ENCODE measurements at places on chromosomes 7 and 10.

DNA sequence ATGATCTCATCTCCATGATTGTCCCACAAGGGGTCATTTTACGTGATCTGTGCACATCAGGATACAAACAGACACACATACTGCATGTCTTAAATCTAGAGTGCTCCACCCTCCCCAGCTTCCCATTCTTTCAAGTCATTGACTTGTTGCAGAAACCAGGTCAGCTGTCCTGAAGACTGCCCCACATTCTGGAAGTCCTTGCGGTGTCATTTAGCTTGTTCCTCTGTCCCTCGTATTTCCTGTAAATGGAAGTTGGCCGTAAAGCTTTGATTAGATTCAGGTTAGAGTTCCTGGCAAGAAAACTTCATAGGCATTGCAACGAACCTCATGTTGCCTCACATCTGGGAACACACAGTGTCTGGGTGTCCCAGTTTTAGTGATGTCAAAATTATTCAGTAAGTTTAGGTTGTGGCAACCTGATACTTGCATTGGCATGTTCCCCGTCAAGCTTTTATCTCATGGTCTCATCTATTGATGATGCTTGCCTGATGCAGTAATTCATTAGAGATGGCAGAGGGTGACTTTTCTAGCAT lies 417.4 kb upstream of the GALNT17 start:
- no peak for DNase-seq

- DNase-seq, result no peak
These were observed 33.5 kb upstream of the CPN1 start for GRCh38 chr10:100114976-100115770.

GRCh38 chr10:126701526-126701925 lies 31.0 kb upstream of the C10orf90 start:
- no peak for DNase-seq

DNA sequence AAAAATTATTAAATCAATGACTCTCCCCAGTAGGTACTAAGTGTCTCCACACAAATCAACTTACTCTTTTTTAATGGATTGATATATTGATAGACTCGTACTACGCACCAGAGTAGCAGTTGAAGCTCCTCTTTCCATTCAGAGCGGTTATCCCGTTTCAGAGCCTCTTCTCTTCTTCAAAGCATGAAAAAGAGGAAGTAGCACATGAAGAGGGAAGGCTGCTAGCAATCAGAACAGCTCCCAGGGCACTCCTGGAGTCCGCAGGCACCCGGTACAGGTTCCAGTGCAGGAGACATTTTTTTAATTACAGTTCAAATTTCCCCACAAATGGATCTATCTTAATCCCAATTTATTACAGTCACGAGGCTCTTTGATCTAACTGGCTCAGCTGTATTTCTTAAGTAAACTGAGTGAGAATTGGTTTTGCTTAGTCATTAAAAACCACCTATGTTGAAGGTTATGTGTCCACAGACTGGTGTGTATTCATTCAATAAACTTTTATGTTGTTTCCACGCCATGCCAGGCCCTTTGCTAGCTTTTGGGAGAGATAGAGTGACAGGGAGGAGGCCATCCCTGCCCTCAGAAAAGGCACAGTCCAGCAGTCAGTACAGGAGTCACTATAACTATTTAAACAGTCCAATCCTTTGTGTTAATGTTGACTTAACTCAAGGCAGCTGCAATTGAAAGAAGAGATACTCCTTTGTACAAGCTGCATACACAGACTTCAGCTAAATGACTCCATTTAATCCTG lies 32.1 kb upstream of the CALN1 start:
- DNase-seq, result no peak

DNA sequence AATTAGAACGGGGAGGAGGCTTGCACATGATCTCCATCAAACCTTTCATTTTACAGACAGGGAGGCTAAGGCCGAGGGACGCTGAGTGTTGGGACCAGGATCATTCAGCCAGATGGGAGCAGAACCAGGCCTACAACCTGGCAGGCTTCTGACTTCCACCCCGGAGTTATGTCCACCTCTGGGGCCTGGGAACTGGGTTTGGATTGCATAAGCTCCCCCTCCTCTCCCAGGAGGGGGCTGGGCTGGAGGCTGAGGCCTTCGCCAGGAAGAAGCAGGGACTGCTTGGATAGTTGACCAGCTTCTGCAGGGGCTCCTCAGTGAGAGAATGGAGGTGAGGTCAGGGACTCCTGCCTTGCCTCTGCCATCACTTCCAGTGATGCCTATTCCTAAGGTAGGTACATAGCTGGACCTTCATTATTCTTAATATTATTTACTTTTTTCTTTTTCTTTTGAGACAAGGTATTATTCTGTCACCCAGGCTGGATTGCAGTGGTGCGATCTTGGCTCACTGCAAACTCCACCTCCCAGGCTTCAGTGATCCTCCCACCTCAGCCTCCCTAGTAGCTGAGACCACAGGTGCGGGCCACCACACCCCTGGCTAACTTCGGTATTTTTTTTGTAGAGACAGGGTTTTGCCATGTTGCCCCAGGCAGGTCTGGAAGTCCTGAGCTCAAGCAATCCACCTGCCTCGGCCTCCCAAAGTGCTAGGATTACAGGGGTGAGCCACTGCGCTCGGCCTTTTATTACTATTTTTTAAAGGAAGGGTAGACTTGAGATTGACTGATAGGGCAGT lies 1.3 kb downstream of the SNX10 start:
- DNase-seq, result peak; percentile 24

GRCh38 chr7:34523226-34523918 lies 134.6 kb upstream of the NPSR1 start:
- DNase-seq, result peak; percentile 93

DNA sequence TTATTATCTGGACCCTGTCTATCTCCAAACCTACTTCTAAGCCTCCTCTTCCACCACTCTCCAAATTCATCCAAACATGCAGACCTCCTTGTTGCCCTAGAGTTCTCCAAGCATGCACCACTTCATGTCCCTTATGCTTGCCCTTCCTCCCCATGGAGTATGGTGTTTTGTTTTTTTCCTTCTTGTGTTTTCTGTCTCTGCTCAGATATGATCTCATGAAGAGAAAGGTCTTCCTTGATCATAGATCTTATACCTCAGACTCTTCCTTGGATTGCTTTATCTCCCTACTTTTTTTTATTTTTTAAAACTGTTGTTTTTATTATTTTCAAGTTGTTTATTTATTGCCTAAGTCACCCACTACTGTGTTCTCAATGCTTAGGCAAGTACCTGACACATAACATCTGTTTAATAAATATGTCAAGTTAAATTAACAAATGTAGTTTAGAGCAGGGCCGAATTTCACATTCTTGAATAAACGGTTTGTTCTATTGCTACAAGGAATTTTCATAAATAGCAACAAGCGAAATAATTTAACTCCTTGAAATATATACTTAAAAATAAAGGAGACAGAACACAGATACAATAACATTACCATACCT lies 84.5 kb downstream of the HGF start:
- no peak for DNase-seq
